SJCRH30 (cell line): ENCODE measurements at places on chromosomes 4 and X. TPM values are rescaled to one million over a fixed set of nuclear protein-coding genes. Genes with fewer than 3 reads are reported as not detected.

DNA sequence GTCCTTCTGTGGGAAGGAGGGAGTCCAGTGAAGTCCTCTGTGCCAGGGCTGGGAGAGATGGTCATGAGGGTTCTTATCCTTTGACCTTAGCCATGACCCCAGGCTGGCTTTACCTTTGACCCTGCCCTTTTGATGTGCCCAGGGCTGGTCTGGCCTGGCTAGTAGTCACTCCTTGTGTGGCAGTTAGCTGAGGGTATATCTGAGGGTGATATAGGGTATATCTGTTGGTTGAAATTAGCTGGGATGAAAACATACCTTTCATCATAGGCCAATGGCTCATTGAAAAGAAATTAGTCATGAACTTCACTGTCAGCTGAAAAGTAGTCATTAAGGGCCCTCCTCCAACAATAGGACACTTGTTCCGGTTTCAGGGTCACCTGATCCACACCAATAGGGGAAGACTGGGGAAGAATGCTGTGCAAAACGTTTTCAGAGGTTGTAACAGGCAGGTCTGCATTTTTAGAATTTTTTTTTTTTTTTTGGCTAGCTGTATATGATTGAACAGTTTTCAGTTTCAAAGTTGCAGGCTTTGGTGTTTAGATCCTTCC is 74.6 kb upstream of the STOX2 start:
- H3K4me1 ChIP-seq: no peaks in the 10 kb centered on the region

The IBSP gene
- total RNA-seq: not detected in 2 replicates

The ERCC6L gene
- total RNA-seq: 34.8 and 36.6 TPM in 2 replicates

The TMEM271 gene
- total RNA-seq: 1.4 TPM in 2 replicates

The TCEAL6 gene
- not detected in 2 replicates for total RNA-seq
